ENCODE measurements at places on chromosomes 5 and 9. TPM values are rescaled to one million over a fixed set of nuclear protein-coding genes. Genes with fewer than 3 reads are reported as not detected.

The PALM2AKAP2 gene
- polyA plus RNA-seq, result 3.2 TPM

DNA sequence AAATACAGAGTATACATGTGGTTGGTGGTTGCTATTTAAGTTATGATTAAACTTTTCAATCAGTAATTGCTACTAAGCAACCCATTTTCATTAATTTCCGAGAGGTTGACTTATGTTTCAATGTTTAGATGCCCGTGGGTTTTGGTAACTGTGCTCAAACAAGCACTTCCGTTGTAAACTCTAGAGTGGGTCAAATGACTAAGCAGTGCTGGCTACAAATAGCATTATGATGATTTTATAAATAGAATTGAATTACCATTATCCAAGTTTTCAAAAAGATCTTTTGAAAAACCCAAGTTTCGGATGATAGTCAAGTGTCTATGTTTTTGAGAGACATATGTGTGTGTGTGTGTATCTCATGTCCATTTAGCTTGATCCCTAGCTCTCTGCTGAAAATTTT is 2369.4 kb upstream of the ACO1 start:
- no peak for DNase-seq

- DNase-seq, result peak; percentile 77
Measured at GRCh38 chr5:167770461-167770860, 521.0 kb upstream of the WWC1 start.

The RARS1 gene
- 80.4 TPM for polyA plus RNA-seq

- peak; percentile 12 for DNase-seq
Measured at GRCh38 chr5:132556153-132556762, 519 bp upstream of the RAD50 start.

DNA sequence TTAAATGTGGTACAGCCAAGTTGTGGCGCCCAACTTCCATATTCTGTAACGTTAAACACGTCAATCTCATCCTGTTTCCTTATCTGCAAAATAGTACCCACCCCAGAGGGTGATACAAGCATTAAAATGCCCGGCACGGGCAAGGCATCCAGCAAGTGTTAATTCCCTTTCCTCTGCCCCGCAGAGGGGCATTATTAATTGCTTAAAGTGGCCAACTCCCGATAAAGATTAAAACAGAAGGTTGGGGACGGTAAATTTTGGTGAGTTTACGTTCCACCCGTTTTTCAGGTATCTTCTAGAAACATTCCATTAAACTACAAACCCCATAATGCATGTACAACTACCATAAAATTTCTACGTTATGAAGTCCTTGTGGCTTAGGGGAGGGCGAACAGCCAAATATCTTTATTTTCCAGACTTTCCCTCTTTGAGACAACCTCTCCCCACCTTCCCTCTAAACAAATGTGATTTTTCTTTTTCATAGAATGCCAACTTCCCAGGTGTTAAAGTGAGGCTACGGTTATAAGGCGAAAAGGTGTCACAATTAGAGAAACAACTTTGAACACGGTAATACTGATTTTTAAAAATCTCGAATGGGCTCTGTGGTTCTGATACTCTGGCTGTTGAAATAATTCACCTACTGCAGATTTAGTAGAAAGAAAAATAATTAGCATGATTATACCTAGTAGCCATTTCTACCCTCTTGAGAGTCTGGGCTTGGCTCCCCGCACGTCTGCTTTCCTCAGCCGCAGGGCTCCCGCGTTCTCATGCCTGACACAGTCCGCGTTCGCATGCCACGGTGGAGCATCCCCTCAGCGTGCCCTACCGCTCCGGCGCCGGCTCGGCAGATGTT is 1.2 kb upstream of the GPBP1 start:
- no peak for DNase-seq
